Renal pelvis (tissue), 12 donors: ENCODE measurements at places on chromosomes 7 and 10. TPM values are rescaled to one million over a fixed set of nuclear protein-coding genes. Genes with fewer than 3 reads are reported as not detected.

DNA sequence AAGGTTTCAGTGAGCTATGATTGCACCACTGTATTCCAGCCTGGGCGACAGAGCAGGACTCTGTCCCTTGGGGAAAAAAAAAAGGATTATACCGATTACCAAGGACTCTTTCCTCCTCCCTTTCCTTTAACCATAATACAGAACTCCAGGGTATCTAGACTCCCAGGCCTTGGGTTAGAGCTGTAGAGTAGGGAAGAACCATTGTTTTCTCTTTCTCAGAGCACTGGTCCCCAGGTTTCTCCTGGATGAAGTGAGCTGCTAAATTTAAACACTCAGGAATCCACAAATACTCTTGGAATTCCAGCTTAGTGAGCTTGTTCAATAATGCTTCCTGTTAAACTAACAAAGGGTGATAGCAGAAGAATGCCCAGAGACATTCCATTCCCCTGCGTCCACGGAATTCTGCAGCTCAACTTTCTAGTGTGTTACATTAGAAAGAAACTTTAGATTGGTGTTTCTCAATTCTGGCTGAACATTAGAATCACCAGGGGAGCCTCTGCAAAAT lies 14.6 kb upstream of the RPEL1 start:
- DNase-seq = peak; percentile 62

DNA sequence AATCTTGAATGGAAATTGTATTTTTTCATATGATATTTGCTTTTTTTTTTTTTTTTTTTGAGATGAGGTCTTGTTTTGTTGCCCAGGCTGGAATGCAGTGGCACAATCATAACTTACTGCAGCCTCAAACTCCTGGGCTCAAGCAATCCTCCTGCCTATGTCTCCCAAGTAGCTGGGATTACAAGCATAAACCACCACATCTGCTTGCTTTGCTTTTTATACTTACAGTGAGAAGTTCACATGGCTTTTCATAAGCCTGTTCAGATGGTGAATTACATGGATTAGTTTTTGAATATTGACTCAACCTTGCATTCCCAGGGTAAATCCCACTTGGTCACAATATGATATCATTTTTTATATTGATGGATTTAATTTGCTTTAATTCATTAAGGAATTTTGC lies 22.0 kb downstream of the LRRD1 start:
- no peak for DNase-seq

- DNase-seq = no peak
These were observed 53.8 kb downstream of the KDM7A start for GRCh38 chr7:140122965-140123364.

- DNase-seq = no peak
These were observed 21.5 kb downstream of the GUSB start for GRCh38 chr7:65960351-65961074.

GRCh38 chr10:88292185-88292514 lies 291.0 kb downstream of the RNLS start:
- no peak for DNase-seq

- DNase-seq = peak; percentile 24
These were observed at the start of gene HGF for GRCh38 chr7:81769891-81770727. HGF (minus strand) TSS chr7:81770047; CDS start chr7:81769971, 76 bp downstream.

GRCh38 chr7:101626069-101626671 lies 2.9 kb downstream of the MYL10 start:
- DNase-seq = no peak

GRCh38 chr7:12524794-12525386 lies 45.6 kb upstream of the SCIN start:
- peak; percentile 48 for DNase-seq

DNA sequence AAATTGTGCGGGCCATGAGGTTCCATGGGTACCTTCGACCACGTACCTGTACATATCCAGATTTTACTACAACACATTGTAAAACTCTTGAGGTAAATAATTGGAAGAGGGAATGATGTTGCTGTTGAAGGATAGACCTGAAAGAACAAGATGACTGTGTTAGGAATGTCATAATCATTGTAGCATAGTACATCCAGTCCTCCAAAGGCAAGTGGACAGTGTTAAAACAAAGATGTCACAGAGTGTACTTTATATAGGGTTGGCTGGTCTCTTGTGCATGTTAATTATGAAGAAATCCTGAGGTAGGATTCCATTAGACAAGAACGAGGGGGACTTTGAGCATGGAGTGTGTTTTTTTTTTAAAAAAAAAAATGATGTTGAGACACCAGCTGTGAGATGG lies 30.4 kb downstream of the VWC2 start:
- DNase-seq = no peak

GRCh38 chr7:117082647-117083046 lies 129.3 kb downstream of the ST7 start:
- DNase-seq = no peak

DNA sequence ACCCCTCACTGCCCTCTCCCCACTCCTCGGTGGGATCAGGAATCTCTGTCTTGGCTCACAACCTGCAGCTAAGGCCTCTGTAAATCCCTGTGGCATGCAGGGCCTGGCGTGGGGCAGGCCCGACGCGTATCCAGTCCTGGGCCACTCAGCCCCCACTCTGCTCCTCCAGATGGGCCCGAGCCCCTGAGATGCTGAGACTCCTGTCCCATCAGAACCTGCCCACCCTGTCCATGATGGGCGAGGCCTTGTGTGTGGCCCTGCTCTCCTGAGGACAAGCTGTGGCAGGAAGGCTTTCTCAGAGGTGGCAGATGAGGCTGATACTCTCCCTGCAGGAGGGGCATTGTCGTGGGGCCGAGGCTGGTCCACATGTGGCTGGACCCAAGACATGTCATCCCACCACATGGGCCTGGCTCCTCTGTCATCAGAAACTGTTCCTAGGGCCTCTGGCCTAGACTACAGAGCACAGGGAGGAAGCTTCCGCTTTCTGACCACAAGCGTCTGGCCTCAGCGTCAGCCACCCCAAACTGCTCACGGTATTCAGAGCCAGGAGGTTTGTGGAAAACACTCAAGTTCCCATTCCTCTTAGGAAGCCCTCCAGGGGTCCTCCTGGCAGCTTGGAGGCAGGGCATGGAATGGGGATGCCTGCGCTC lies 6.0 kb downstream of the ALOX5 start:
- no peak for DNase-seq

- no peak for DNase-seq
These were observed 25.6 kb upstream of the ADGRA1 start for GRCh38 chr10:133062085-133062484.

DNA sequence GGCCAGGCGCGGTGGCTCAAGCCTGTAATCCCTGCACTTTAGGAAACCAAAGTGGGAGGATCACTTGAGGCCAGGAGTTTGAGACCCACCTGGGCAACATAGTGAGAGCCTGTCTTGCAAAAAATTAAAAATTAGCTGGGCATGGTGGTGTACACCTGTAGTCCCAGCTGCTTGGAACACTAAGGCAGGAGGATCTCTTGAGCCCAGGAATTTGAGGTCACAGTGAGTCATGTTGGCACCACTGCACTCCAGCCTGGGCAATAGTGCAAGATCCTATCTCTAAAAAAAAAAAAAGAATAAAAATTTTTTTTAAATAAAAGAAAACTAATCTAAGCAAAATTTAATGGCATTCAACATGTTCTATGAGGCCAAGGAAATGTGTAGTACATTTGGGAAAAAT lies 44.9 kb upstream of the UBN2 start:
- DNase-seq = no peak

DNA sequence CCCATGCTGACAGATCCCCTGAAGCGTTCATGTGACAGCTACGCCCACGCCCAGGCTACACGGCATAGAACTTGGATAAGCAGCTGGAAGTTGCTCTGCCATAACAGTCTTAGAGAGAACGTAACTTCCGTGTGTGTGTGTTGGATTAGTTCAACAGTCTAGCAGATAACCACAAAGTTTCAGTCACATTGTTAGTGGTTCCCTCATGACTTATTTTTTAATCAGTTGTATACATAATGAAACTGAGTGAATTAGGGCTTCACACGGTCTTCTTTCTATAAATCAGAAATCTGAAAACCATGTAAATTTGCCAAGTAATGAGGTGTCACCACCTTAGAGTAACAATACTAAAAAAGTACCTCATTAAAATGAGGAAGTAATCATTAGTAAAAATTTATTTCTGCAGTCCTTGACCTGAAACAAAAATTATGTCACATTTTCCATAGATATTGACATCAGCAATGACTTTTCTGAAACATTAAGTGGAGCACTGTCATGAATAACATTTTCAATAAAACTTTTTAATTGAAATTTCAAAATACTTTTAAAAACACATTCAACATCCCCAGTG lies 21.7 kb upstream of the MACC1 start:
- DNase-seq = no peak

DNA sequence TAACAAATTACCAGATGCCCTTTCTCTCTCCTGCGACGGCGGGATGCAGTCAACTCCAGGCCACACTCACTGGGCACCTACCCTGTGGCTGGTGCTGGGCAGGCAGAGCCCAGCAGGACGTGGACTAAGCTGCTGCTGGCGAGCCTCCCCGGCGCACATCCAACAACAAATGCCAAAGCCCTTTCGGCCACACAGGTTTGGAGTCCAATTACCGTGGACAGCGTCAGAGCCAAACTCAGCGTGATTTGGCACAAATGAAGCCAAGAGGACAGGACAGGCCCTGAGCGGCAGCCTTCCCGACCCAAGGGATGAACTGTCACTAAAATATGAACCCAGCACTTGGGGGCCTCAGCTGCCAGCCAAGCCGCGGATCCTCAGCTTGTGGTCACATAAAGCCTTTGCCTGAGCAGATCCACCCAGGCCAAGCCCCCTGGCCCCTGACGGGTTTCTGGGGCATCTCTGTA lies 28.4 kb downstream of the DAGLB start:
- no peak for DNase-seq

DNA sequence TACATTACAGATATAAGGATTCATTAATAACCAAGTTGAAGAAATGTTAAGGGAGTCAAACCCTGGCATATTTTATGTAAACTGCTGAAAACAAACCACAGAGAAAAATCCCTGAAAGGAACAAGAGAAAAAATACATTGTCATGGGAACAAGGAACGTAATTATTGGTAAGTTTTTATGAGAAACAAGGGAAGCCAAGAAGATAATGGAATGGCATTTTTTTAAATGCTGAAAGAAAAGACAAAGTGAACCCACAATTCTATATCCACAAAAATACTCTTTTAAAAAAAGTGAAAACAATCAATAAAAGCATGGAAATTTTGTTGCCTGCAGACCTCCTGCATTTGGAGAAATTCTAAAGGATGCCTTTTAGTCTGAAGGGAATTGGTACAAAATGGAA lies 136.4 kb downstream of the CD36 start:
- no peak for DNase-seq

DNA sequence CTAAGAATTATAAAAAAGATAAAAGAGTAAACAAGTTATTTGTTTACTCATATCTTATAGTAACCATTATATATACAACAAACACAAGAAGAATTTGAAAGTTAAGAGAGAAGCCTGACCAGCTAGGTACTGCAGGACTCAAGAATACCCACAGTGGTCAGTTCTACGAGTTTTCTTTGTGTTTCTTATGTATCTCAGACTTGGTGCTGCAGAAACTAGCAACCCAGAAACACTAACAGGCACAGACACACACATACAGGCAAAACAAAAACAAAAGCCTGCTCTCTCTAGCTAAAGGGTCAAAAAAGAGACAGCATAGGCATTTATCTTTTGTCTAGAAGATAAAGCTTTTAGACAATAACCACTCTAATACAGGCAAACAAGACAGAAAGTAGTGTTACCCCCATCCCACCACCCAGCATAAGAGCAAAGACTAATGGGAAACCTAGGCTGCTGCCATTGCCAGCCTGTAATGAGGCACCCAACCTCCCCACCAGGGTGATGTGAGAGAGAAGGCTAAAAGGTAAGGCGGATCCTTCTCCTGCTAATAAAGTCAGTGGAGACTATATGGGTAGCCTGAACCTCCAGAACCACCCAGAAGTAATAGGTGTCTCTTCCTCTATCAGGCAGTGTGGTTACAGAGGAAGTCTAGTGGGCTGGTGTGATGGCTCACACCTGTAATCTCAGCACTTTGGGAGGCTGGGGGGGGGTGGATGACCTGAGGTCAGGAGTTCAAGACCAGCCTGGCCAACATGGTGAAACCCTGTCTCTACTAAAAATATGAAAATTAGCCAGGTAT lies 113.9 kb downstream of the DNAJC1 start:
- DNase-seq = no peak

DNA sequence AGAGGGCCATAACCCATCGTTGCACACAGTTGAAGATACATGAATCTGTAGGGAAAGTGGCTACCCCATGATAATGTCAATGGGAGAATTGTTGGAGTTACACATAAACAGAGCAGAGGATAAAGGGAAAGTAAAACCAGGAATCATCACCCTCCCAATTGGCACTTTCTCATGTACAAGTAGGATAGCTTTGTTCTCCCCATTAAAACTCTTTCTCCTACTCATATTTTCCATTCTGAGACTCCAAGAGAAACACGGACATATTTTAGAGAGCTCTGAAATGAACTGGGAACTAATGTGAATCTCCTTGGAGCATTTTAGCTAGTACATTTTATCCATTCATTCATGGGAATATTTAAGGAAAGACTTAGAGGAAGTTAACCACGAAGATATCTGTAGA lies 17.2 kb upstream of the LRRC17 start:
- no peak for DNase-seq

GRCh38 chr10:75107756-75108683 lies 3.4 kb upstream of the SAMD8 start:
- no peak for DNase-seq

GRCh38 chr10:113426181-113426877 lies 126.5 kb upstream of the HABP2 start:
- DNase-seq = no peak

DNA sequence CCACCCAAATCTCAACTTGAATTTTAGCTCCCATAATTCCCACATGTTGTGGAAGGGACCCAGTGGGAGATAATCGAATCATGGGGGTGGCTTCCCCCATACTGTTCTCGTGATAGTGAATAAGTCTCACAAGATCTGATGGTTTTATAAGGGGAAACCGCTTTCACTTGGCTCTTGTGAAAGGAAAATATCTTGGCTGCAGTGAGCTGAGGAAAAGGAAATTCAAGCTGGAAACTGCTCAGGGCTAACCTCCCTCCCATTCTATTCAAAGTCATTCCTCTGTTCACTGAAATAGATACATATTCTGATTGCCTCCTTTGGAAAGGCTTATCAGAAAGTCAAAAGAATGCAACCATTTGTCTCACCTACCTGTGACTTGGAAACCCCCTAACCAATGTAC lies 15.8 kb downstream of the CYCS start:
- DNase-seq = no peak

PHKG1 gene
- 3.0 TPM for polyA plus RNA-seq

UCMA gene
- not detected for polyA plus RNA-seq

TRIL gene
- polyA plus RNA-seq = 42.1 TPM

CDNF gene
- polyA plus RNA-seq = 5.1 TPM

STRIP2 gene
- polyA plus RNA-seq = 5.2 TPM

NXPH1 gene
- not detected for polyA plus RNA-seq
